ENCODE measurements at places on chromosomes 6 and 20.

DNA sequence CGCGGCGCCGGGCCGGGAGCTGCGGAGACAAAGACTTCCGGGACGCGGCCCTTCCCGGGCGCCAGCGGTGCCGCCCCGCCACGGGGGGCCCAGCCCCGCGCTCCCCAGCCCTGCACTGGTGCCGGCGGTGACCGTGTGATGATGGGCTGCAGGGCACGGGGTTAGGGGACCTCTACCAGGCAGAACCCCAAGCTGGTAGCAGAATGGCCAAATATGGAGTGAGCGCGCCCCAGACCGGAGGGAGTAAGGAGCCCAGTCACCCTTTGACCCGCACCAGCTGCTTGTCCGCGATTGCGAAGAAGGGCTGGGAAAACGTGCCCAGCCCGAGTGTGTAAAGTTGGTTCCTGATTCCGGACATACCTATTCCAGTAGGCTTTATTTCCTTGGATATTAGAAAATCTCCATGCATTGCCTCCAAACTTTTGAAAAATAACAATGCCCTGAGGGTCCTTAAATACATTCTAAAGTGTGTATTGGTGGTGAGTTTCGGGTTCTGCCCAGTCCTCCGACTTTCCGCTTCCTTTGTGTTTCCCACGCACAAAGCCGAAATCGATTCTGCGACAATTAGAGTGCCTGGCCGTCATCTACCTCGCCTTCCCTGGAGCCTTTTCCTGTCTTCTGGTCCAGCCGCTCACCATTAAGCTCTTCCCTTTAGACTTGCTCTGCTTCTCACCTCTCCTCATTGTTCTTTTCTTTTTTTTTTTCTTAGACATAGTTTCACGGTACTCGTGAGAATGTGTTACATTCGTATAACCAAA is 1.1 kb downstream of the ABRACL start:
- peak; percentile 26 for DNase-seq

- peak; percentile 29 for DNase-seq
Observed at GRCh38 chr6:26064619-26065257, 22.5 kb upstream of the HFE start.

DNA sequence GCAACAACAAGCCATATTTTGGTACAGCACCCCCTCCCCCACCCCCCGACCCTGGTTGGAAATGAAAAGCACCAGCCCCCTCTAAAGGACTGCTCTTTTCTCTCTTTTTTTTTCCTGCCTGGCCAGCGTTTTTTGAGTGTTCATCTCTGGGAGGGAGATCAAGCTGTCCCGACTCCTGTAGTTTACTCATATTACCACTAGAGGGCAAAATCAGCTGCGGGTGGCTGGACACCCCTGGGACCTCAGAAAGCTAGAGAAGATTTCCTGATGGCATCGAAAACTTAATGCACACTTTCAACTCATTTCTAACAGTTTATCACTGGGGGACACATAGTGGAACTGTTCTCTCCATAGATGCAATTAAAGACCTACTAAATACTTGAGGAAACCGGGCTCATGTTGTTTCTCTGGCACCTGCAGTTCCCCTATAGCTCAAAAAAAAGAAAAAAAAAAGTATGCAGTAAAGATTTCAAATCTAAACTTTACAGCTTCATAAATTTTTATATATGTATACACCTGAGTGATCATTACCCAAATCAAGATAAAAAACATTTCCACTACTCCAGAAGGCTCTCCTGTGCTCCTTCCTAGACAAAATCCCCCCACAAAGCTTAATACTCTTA is 24.4 kb downstream of the CNBD2 start:
- peak; percentile 52 for DNase-seq

- no peak for DNase-seq
Observed at GRCh38 chr6:156967852-156968251, 190.7 kb downstream of the ARID1B start.

GRCh38 chr6:108169464-108170331 is 3.9 kb downstream of the NR2E1 start:
- no peak for DNase-seq

GRCh38 chr20:53940907-53941545 is 129.4 kb downstream of the BCAS1 start:
- peak; percentile 90 for DNase-seq

DNA sequence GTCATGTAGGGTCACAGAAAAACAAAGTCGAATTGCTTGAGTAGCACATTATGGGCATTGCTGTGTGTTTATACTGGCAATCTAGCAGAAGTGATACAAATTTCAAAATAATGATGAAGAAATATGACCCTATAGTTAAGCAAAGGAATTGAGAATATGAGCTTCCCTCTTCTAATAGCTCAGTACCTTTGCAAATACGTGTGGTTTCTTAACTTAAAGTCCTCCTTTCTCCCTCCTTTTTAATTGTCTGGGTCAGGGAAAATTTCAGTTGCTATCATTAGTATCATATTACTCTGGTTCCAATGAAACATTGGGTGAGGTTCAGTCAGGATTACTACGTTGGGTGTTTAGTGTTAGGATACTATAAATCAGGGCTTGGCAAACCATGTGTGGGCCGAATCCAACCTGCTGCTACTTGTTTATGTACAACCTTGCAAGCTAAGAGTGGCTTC is 166.8 kb upstream of the CARMIL1 start:
- DNase-seq: no peak

GRCh38 chr20:49859011-49859410 is 46.4 kb downstream of the SLC9A8 start:
- no peak for DNase-seq

DNA sequence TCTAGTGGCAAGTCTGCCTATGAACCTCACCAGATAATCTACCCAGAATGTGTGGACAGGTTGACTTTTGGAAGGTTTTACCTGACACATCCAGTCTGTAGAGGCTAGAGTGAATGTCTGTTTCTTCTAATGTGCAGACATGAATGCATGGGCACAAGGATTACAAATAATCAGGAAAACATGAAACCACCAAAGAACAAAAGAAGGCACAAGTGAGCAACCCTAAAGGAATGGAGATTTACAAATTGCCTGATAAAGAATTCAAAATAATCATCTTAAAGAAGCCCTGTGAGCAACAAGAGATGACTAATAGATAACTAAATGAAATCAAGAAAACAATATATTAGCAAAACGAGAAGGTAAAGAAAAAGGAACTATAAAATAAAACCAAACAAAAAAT is 876.1 kb upstream of the ADGRB3 start:
- DNase-seq: no peak

Measured in brain microvascular endothelial cell (primary cell).